ENCODE measurements at places on chromosomes 5 and 9.

DNA sequence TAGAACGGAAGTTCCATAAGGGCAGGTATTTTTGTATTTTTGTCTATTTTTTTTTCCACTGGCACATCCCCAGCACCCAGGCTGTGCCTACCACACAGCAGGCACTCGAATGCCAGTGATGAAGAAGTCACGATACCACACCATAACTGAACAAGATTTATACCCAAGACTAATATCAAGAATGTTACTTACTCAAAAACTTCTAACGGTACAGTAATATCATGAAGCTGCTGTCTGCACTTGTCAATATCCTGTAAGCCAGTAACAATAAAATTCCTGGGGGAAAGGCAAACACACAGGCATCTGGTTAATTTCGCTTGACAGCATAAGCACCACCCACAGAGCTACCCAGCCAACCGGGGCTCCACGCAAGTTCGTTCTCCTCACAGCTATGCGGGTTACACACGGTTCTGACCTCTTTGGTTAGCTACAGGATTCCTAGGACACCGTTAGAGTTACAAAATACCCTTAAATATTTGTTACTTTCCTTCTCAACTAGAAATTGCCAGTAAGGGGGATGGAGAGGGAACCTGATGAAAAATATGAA is 1.3 kb downstream of the MED10 start:
- DNase-seq, result no peak

- DNase-seq, result no peak
Observed at GRCh38 chr5:10902145-10902544, 141.1 kb upstream of the DAP start.

- DNase-seq, result no peak
Observed at GRCh38 chr5:65539827-65540226, 23.1 kb downstream of the CENPK start.

DNA sequence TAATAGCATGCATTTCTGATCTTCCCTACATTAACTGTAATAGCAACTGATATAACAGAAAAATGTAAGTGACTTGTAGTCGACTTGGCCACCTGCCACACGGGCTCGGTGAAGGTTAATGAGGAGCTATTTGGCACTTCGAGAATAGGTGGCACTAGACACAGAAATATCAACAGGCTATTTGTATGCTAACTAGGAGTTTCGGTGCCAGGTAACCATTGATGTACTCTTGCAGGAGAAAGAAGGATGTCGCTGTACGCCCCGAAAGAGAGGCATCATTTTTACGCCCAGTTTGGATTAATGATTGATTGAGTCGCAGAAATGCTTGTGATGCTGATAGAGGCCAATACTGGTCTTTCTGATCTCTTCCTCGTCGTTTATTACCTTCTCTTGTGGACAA is 516 bp upstream of the DMRT2 start:
- DNase-seq, result no peak

- DNase-seq, result no peak
Observed at GRCh38 chr9:21559402-21560280, 77.5 kb upstream of the IFNE start.

- no peak for DNase-seq
Observed at GRCh38 chr5:179588166-179588565, 35.3 kb downstream of the HNRNPH1 start.

DNA sequence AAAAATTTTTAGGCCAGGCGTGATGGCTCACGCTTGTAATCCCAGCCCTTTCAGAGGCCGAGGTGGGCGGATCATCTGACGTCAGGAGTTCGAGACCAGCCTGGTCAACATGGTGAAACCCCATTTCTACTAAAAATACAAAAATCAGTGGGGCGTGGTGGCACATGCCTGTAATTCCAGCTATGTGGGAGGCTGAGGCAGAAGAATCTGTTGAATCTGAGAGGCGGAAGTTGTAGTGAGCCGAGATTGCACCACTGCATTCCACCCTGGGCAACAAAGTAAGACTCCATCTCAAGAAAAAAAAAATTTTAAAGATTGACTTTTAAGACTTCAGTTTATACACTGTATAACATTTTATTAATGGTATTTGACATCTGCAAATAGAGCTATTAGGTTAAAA is 60.1 kb upstream of the GNAQ start:
- DNase-seq, result no peak

DNA sequence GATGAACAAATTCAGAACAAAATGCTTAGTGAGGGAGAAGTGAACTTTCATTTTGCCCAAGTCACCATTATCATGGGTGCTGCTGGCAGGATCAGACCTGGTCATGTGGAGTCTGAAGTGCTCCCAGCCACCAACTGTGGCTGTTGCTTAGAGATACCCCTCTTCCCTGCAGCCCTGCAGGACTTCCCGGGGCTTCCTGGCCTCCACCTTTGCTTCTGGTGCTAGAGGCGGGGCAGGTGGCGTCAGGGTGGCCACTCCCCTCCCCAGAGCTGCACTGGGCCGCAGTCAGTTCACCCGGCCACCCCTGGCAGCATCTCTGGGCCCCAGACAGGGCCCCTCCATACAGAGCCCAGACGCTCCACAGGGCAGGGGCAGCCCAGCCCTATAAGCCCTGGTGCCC is 30.0 kb upstream of the SLC12A7 start:
- no peak for DNase-seq

GRCh38 chr9:130518233-130518632 is 61.1 kb upstream of the FUBP3 start:
- no peak for DNase-seq

- no peak for DNase-seq
Observed at GRCh38 chr5:139271201-139272027, 22.1 kb upstream of the MATR3 start.

GRCh38 chr5:138282920-138283742 is 8.7 kb upstream of the GFRA3 start:
- no peak for DNase-seq

DNA sequence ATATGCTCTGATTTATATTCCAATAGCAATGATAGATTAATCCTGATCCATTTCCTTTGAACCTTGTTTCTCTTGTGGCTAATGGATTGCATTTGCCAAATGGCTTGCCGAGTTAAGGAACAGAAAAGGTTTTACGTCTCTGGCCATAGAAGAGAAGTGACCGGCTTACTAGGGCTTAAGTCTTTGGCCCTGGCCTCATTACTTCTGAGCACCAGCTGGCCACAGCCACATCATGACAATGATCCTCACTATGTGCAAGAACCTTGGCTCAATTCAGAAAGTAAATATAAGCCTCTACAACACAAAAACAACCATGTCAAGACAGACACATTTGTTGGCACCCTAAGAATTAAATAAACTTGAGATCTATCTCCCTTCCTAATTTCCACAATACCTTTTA is 46.1 kb downstream of the ZNF608 start:
- no peak for DNase-seq

GRCh38 chr5:38536968-38537367 is 19.5 kb downstream of the LIFR start:
- no peak for DNase-seq

- DNase-seq, result no peak
Observed at GRCh38 chr9:98311541-98311940, 56.1 kb upstream of the TBC1D2 start.

- DNase-seq, result no peak
Observed at GRCh38 chr5:136053336-136054141, 24.8 kb downstream of the TGFBI start.

GRCh38 chr9:133162861-133163503 is 732 bp downstream of the GBGT1 start:
- no peak for DNase-seq

- no peak for DNase-seq
Observed at GRCh38 chr5:142884029-142884428, 113.9 kb downstream of the ARHGAP26 start.

- no peak for DNase-seq
Observed at GRCh38 chr5:23316060-23316591, 191.3 kb upstream of the PRDM9 start.

- DNase-seq, result no peak
Observed at GRCh38 chr5:151139646-151140045, 17.9 kb downstream of the ANXA6 start.

DNA sequence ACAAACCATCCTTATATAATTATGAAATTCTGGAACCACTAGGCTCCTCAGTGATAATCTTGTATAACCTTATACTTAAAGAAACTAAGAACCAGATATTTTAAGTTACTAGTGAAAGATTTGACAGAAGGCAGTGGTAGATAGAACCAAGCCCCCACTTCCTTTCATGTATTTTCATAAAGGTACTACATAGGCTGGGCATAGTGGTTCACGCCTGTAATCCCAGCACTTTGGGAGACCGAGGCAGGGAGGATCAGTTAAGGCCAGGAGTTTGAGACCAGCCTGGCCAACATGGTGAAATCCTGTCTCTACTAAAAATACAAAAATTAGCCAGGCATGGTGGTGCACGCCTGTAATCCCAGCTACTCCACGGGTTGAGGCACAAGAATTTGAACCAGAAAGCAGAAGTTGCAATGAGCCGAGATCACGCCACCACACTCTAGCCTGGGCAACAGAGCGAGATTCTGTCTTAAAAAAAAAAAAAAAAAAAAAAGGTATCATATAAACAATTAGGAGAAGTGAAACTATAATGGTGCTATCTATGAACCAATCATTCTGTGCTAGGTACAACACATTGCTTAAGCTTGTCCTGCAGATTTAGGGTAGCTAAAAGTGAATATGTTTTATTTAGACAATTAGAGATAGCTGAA is 27.9 kb upstream of the DTWD2 start:
- no peak for DNase-seq

DNA sequence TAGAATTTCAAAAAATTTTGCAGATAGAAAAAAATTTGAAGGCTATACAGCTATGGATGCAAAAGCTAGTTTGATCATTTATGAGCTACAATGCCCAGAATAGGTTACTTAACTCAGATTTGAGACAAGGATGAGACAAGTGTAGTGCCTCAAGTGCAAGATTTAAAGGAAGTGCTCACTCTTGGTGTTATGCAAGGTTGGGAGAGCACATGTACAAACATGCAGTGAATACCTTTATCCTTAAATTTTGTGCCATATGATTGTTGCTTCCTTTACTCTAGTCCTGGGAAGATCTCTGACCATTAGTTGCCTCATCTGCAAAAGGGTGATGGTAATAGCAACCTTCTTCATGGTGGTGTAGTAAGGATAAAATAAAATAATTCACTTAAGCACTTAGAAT is 31.7 kb upstream of the PPP2R2B start:
- DNase-seq, result no peak

- DNase-seq, result no peak
Observed at GRCh38 chr5:127867022-127867783, 164.0 kb downstream of the CCDC192 start.

DNA sequence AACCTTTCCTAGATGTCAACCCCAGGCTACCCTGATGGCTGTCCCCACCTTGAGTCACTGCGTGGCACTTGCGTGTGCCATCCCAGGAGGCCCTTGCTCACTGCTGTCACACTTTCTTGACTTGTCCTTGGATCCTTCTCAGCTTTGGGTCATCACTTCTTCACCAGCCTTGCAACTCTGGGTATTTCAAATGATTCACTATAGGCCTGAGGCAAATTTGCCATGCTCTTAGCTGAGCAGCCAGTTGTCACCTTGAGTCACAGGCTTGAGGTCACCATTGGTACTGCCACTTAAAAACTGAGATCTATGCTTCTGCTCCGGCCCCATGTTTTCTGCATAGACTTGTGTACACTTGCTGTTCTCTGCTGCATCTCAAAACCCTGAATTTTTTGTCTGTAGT is 84.7 kb downstream of the BASP1 start:
- DNase-seq, result no peak

DNA sequence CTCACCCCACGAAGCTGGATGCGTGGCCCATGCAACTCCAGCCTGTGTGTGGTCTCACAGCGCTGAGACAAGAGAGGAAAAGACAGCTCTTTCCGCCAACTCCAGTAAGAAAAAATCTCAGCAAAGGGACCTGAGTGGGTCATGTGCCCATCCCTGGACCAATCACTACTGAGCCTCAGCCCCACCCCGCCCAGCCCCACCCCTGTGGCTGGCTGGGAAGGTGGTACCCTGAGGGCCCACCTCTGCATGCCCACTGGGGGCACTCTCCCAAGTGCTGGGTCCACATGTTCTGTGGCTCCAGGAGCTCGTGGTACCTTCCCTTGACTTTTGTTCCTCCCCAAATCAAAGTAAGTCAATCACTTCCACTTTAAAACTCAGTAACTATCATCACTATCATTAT is 105.1 kb upstream of the SMIM23 start:
- no peak for DNase-seq

DNA sequence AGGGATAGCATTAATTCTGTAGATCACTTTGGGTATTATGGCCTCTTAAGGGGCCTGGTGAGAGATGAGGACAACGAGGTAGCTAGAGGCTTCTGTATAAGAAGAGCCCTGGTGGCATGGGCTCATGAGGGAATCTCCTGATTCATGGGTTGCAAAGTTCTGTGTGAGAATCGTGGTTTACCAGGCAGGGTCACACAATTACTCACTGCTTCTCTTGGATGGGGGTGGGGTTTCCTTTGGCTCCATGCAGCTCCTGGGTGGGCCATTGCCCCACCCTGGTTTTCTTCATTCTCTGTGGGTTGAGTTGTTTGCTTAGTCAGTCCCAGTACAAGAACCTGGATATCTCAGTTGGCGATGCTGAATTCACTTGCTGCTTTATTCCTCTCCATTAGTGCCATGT is 30.9 kb upstream of the TNFSF15 start:
- DNase-seq, result no peak

DNA sequence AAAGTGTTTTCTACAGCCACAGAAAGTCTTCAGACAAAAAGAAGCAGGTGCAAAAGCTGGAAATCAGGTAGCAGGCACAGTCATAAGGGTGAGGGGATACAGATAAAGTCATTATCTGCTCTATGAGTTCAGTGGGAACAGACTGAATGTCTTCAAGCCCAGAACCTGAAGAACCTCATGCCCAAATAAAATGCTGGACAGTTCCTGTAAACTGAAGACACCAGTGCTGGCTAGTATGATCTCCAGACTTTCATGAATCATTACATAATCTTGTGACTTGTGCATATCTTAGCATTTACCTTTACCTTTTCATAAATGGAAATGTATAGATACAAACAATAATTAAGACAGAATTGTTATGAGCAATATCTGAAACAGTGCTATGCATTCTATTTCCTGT is 728.7 kb downstream of the DNAH5 start:
- DNase-seq, result no peak

DNA sequence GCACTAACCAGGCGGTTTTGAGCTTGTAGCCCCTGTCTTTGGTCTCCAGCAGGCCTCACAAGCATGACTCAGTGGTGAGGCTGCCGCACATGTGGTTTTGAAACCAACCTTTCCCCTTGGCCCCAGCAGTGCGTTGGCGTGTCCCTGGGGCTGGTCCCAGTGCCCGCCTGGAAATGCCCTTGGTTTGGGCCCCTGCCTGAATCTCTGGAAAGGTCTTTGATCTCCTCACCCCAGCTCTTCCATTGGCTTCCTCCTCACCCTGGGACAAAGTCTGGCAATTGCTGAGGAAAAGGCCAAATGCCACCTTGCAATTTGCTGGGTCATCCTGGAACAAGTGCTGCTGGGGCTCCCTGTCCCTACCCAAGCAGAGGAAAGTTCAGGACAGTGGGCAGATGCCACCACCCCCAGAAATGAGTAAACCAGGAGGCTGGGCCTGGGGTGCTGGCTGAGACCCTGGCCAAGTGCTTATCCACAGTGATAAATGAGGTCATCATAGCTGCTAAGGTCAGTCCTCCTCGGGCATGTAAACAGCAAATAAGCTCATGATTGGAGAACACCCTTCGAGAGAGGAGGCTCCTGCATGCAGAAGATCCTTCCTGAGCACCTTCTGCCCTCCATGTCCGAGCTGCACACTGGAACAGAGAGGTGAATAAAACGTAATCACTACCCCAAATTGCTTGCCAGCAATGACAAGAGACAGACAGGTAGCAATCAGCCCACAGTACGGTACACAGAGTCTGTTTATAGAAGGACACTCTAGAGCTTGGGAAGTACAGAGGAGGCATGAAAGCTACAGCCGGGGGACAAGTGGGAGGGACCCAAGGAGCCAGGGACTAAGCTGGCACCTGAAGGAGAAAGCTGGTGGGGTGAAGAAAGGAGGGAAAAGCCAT is 98.9 kb upstream of the CPEB4 start:
- DNase-seq, result no peak

Data from gastrocnemius medialis (tissue), 4 donors.